ENCODE measurements at places on chromosomes 6 and 20. TPM values are rescaled to one million over a fixed set of nuclear protein-coding genes. Genes with fewer than 3 reads are reported as not detected.

DNA sequence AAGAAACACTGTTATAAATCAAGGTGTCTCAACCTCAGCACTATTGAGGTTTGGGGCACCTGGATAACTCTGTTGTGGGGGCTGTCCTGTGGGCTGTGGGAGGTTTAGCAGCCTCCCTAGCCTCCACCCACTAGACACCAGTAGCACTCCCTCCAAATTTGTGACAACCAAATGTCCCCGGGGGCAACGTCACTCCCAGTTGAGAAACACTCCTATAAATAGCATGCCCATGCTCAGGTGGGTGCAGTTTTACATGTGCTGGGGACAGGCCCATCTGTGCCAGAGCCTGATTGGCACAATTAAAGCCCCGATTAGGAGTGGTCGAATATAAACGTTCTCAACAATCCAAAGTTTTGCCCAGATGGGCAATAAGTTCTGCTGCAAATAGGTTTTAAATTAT is 78.9 kb downstream of the FAM50B start:
- DNase-seq = no peak

GRCh38 chr6:156413154-156413553 is 364.0 kb upstream of the ARID1B start:
- no peak for DNase-seq

- no peak for DNase-seq
Measured at GRCh38 chr6:156464100-156464878, 312.9 kb upstream of the ARID1B start.

DNA sequence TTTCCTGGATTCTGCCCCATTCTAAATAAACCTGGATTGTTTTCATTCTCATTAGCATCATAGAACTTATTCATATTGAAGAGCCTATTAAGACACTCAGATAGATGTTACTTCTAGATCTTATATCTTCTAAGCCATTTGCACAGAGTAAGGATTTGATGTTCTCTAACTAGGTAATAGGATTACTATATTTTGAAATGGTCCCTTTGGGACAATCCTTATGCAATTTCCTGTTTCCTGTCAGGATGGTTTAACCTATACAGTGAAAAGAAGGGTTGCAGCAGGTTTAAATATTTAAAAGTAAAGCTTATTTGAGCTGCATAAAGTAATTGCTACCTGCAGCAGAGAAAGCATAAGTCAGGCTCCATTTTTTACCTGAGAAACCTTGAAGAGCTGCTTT is 860.1 kb downstream of the TFAP2A start:
- no peak for DNase-seq

GRCh38 chr6:169083508-169083874 is 170.2 kb downstream of the THBS2 start:
- no peak for DNase-seq

DNA sequence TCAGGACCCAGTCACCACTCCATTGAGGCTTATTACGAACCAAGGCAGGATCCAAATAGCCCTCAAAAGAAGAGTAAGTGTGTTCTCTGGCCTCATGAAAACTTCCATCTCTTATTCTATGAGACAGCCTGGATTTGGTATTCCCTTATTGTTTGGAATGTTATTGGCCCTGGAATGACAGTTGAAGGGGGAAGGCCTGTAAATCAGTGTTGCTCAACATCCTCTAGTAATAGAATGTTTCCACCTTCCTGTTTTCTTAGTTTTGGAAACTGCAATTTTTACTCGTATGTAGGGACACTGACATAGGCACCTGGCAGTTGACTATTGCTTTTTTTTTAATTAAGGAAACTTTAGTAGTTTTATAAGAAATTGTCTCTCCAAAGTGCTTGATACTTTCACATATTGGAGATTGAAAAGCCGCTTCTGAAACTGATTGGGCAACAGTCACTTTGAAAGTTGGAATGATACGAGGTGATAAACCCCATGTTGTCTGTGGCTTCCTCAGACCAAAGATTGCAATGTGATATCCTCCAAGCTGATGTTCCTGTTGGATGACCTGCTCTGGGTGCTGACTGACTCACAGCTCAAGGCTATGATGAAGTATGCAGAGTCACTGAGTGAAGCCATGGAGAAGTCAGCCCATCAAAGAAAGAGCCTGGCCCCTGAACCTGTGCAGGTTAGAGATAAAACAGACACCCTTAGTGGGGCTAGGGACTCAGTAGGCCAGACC is 43.1 kb downstream of the BLTP3A start:
- DNase-seq = no peak

DNA sequence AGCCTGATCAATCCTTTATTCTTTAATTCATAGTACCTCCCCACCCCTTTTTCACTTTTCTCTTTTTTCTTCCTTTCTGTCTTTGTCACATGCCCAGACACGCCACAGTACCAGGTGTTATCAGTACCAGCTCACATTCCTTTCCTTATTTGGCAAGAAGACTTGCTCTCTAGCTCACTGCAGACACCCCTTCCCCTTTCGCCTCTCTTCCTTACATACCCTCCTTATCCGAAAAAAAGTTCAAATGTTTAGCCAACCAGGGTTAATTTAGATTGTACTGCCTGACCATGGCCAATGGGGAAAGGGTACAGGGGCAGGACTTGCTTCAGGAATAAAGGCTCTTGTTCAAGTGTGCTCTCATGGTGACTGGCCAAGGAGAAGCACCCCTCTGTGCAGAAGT is 9.3 kb upstream of the SIRPB2 start:
- no peak for DNase-seq

DNA sequence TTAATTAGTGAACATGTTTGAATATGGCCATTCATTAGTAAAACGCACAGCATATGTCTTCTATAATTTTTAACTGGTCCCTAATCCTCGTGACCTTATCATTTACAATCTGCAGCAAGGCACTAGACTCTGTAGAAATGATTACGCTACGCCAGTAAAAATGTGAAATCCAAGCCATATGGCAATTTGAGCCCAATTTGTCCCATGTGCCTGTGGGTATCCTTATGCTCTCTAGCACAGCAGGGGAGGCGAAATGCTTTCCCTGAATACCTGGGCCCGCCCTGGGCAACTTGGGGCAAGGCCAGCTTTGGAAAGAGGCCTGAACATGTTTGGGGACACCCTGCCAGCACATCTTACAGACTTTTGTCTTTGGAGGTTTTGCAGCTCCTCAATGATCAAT is 122.7 kb upstream of the AGPAT4 start:
- no peak for DNase-seq

GRCh38 chr6:2895072-2895471 is 8.0 kb downstream of the SERPINB9 start:
- DNase-seq = no peak

DNA sequence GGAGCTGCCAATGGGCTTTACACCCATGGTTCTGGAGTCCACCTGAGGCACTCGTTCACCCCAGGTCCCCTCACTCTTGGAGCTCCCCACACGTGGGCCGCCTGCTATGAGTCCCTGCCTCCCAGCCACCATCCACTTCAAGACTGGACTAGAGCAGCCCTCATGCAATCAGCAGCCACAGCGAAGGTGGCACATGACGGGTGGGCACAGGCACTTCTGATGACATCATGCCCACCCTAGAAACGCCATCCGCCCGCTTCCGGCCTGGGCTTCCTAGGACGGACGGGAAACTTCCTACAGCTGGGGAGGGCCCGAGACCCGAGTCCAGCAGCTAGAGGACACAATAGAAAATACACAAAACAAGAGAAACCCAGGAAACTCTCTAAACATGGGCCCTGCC is 85.5 kb downstream of the PDE10A start:
- no peak for DNase-seq

DNA sequence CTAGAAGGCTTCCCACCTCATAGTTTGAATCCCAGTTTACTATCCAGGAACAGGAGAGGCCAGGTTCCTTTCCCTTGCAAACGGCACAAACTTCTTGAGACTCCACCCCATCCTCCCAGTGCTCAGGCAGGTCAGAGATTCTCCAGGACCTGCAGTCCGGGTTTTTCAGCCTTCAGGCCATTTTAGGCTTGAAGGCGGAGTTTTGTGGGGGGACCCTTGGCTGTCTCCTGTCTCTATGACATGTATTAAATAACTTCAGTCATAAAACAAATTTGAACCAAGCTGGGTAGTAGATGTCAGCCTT is 230.1 kb downstream of the NFATC2 start:
- DNase-seq = no peak

- no peak for DNase-seq
Measured at GRCh38 chr6:83252719-83253118, 59.6 kb downstream of the RWDD2A start.

DNA sequence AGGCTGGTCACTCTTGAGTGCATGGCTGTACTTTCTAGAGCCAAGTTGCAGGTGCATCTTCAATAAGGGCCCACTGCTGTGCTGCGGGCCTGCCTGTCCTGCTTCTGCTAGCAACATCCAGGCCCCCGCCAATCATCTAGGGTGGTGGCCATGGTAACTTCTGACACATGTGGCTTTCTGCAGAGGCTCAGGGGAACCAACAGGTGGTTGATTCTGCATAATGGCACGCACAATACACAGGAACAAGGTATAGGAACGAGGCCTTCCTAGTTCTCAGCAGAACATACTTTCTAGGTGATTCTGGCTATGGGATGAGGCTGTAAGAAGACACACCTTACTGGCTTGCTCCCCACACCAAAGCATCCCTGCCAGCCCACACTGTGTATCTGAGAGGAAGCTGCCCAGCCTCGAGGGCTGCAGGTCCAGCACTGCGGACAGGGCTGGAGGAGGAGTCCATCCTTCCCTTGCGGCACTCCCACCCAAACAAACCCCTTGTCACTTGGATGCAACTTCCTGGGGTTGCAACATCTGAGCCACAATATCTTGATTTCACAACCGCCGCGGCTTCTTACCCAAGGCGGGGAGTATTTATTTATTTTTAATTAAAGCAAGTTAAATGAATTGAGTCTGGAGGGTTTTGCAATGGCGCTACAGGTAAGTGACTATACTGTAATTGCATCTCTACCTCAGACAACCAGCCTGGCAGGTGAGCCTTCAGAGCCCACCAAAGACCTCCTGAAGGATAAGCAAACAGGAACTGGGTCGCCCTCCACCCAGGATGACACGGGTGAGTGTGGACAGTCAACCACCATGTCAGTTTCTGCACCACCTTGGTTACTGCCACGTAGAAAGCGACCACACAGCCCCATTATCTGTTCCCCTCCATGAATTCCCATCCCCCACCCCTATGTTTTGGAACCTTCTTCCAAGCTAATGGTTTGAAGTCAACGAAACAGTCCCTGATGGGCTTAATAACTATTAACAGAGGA is 49.6 kb downstream of the SULF2 start:
- no peak for DNase-seq

DNA sequence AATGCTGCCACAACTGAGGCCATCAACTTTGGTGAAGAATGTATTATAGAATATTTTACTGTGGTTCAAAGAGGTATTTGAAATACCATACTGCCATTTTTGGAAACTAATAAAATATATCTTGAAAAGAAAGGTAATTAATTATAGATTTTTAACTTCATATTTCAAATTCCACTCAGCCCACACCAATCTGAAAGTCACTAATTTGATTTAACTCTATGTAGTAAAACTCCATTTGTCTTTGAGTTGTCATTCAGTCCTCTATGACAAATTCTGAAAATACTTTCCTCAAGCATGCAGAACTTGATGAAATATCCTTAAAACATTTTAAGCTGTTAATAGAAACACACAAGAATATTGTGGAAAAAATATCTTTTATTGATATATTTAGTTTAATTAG is 1196.7 kb upstream of the CITED2 start:
- DNase-seq = no peak

DNA sequence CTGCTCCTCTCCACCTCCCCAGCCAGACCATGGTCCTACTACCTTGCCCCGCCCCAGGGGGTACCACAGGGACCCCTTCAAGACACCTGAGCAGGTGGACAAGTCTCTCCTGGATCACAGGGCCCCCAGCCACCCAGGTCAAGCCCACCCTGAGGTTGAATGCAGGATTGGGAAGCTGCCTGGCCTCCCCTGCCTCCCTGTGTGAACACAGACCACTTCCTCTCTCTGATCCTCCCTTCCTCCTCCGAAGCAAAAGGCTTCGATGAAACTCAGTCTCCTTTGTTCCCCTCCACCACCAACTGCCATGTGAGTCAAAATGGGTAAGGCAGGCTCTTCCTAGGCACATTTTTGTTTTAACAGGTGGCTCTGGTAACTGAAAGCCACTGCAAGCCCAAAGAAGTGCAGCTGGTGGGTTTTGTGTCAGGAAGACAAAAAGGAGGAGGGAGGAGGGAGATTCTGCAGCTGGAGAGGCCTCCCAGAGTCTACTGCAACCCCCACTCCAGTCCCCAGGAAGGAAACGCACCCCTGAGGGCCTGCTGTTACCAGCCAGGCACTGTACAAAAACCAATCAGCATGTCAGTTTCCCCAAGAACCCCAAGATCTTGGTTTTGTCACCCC is 5.4 kb downstream of the ADA start:
- no peak for DNase-seq

- DNase-seq = no peak
Measured at GRCh38 chr6:139839506-139840156, 465.2 kb upstream of the CITED2 start.

- DNase-seq = no peak
Measured at GRCh38 chr6:4491501-4492260, 284.5 kb upstream of the CDYL start.

DNA sequence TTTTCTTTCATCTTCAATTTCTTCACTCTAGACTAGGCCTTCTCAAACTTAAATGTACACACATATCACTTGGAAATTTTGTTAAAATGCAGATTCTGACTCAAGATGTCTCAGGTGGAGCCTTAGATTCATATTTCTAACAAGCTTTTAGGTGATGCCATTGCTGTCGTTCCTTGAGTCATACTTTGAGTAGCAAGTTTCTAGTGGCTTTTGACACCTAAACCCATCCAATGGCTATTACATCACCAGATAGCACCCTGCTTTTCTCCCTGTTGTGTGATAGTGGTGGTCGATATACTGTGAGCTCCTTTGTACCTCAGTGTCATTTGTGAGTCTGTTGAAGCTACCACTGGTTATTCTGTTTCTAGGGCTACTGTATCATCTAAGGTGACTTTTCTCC is 34.8 kb upstream of the BAG2 start:
- no peak for DNase-seq

The DDO gene
- 0.89 TPM for total RNA-seq

The EPB41L1 gene
- total RNA-seq = 22.9 TPM

The CTCFL gene
- total RNA-seq = not detected

The ATP6V1G2 gene
- 3.4 TPM for total RNA-seq

The MACROD2 gene
- 0.66 TPM for total RNA-seq

The TRIM31 gene
- total RNA-seq = not detected

The ABT1 gene
- total RNA-seq = 21.8 TPM

The TINAG gene
- not detected for total RNA-seq

The TSBP1 gene
- total RNA-seq = not detected

The PDE7B gene
- total RNA-seq = 1.8 TPM

The IL20RA gene
- total RNA-seq = 0.03 TPM
